ENCODE measurements at places on chromosomes 5 and 9. TPM values are rescaled to one million over a fixed set of nuclear protein-coding genes. Genes with fewer than 3 reads are reported as not detected.

The ANKRD34B gene
- not detected for total RNA-seq

The CTNND2 gene
- total RNA-seq, result 2.1 TPM

The HARS1 gene
- 83.4 TPM for total RNA-seq

The SPATA6L gene
- total RNA-seq, result 0.46 TPM

The INSL4 gene
- total RNA-seq, result not detected

The STOM gene
- total RNA-seq, result 83.6 TPM

The WNT8A gene
- total RNA-seq, result not detected

- DNase-seq, result no peak
Observed at GRCh38 chr5:158937381-158937952, 162.2 kb downstream of the EBF1 start.

DNA sequence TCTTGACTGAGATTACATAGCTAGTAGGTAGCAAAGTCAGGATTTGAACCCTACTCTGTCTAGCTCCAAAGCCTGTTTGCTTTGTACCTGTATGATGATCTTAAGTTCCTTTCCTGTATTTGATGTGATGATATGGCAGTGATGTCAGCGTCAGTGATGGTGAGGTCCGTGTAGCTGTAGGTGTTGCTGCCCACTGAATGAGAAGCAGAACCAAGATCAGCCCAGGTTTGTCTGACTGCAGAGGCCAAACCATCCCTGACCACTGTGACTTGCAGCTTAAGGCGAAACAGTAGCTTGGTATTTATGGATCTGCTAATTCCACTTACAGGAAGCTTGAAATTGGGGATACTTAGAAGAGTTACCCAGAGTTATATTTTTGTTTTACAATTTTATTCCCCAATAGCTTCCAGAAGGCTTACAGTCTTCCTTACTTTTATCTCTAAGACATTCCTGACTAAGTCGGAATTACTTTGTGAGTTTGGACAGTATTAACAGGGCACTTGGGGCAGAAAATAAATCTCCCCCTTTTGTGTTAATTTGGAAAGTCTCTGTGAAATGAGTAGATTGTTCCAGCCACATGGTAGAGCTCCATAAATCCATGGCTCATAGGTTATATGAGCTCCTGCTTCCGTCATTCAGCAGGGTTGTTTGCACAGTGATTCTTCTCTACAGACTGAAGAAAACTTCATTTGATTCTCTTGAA, 273.4 kb downstream of the NR3C1 start:
- DNase-seq, result no peak

GRCh38 chr5:77867914-77868313, 91.8 kb upstream of the TBCA start:
- DNase-seq, result no peak

GRCh38 chr9:8140557-8140956, 341.0 kb upstream of the DMAC1 start:
- DNase-seq, result no peak

DNA sequence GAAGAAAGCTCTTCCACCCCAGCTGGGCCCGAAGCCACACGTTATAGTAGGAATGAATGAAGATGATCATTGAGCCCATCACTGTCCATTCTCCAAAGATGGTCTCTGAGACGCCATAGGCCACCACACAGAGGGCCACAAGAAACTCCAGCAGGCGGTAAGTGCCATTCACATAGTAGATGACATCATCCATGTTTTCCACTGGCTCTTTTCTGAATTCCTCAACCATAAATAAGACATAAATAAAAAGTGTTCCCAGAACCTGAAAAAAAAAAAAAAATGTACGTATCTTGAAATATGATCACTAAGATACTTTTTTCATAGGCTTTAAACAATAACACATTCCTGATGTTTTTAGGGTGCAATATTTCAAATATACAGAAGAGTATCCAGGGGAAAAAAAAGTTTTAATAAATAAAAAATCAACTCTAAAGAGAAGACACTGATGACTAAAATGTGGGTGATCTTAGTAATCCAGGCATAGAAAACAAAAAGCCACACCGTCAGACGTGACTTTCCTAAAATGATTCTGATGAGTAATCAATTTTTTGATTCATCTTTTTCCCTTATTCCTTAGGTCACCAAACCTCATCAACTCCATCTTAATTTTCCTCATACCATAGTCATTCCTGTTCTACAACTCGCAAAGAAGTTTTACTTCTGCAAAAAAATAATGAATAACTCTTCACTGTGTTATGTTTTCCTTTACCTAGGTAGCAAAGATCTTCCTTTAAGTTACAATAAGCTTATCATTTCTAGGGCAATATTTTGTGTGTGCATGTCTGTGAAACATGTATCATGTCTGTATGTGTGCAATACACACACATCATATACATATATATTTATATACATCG, 47.8 kb downstream of the RNF145 start:
- DNase-seq, result no peak

DNA sequence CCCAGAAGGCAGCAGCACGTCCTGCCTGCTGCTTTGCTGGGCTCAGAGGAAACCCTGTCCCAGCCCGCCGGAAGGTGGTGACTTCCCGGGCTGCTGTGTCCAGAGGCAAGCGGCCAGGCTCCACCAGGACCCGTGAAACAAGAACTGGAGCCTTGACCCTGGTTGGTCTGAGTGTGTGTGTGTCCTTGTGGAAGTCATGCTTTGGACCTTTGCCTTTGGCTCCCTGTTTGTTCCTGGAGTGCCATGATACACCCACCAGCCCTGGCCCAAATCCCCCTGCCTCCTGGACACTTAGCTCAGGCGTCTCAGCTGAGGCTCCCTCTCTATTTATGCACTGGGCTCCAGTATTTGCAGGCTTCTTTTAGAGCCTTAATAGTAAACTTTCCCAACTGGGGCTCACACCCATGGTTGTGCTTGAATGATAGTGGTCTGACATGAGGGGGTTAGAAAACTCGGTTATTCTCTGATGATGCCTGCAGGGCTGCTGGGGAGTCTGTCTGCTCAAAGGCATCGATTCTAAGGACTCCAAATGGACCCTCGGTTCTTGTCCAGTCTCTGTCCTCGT, 72.2 kb downstream of the C9orf50 start:
- DNase-seq, result no peak

DNA sequence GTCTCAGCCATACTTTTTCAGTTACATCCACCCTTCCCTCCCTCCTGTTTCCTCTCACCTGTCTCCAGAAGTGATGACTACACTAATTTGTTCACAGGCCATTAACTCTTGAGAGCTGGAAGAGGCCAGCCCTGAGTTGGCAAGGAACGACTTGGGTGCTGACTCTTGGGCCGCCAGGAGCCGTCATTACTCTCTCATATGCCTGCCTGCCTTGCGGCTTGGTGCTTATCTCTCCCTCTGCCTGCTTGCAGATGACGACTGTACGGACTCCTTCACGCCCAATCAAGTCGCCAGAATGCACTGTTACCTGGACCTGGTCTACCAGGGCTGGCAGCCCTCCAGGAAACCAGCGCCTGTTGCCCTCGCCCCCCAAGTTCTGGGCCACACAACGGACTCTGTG, 66.1 kb downstream of the PAPPA start:
- no peak for DNase-seq

- no peak for DNase-seq
Observed at GRCh38 chr5:14251733-14252132, 108.6 kb downstream of the TRIO start.

GRCh38 chr9:2853517-2853916, 9.6 kb upstream of the PUM3 start:
- no peak for DNase-seq

GRCh38 chr9:116589392-116590354, 97.4 kb upstream of the TRIM32 start:
- DNase-seq, result no peak

- DNase-seq, result no peak
Observed at GRCh38 chr5:126780165-126780827, 3.4 kb downstream of the LMNB1 start.

DNA sequence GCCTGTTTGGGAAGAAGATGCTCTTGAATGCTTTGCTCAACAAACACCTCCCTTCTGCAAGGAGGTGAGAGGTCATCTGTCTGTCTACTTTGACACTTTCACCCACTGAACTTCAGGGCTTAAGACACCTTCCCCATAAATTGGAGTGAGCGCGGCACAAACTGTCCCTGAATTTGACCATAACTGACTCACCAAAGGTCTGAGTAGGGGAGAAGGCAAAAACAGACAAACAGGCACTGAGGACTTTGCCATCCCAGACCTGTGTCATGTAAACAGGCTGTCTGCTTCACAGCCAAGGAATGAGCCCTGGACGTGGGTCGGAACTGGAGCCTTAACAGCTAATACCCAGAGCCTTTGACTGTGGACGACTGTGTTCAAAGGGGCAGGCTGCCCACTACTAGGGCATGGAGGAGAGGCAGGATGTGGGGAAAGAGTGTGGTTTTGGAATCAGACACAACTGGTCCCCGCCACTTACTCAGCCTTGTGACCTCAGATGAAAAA, 320.9 kb upstream of the KLF4 start:
- no peak for DNase-seq

DNA sequence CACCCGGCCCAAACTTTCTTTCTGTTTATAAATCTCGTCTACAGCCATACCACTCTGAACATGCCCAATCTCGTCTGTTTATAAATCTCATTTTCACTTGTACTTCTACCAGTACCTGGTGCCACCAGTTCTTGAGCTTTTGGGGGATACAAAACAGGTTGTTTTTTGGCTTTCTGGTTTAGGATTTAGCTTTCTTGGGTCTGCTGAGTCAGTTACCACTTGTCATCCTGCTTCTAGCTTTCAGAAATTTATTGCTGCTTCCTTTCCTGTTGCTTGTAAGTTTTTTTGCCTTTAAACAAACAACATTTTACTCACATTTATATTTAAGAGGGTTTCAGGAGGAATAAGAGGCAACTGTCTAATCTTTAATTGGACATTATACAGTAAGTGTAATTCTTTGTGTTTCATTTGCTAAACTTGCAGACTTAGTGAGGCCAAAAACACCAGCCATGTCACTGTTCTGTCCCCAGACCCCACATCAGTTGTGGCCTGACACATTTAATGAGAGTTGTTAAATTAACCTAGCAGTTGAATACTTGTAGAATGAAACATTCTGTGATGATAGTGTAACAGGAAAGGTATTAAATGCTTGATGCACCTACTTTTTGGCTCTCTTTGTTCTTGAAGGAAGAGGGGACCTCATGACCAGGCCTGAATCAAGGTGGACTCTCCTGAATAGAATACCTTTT, 11.8 kb downstream of the NDFIP1 start:
- DNase-seq, result no peak

DNA sequence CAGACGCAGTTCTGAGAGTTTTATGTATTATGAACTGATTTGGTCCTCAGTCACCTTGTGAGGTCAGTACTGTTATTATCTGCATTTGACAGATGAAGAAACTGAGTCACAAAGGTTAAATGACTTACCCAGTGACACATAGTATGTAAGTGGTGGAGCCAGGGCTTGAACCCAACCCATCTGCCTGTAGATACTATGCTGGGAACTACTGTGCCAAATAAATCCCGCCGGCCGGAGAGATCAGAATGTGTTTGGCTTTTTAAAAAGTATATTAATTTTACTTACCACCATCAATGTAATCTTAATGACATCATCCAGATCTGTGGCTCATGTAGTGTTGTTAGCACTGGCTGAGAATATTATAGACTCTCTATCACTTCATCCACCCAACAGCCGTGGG, 80.8 kb downstream of the ZNF618 start:
- DNase-seq, result no peak

GRCh38 chr5:66987540-66987939, 209.1 kb downstream of the CD180 start:
- no peak for DNase-seq

- no peak for DNase-seq
Observed at GRCh38 chr5:74072646-74073045, 446.6 kb downstream of the ARHGEF28 start.

GRCh38 chr5:119174578-119175163, 103.8 kb downstream of the DMXL1 start:
- DNase-seq, result no peak

DNA sequence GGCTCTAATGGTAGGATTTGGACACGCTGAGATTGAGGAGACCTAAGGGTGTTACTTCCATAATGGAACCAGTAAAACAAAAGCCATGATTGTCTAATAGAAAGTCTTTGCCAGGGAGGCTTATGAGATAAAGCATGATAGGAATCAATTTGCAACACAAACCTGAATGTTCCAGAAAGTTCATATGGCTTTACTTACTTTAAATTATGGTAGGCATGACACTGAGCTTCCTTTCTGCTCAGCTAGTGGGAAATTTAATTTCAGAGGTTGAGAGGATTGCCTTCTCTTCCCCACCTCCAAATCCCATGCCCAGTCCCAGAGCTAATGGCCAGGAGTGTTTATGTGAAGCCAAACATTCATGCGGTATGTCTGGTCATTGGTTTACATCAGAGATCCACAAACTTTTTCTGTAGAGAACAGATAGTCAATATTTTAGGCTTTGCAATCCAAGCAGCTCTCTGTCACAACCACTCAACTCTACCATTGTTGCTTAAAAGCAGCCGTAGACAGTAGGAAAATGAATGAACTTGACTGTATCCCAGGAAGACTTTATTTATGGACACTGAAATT, 114.5 kb downstream of the UGCG start:
- no peak for DNase-seq
